ENCODE measurements at places on chromosomes 7 and 10.
A peak's percentile ranks its signal among the peaks of the same experiment; 100 is the strongest.

DNA sequence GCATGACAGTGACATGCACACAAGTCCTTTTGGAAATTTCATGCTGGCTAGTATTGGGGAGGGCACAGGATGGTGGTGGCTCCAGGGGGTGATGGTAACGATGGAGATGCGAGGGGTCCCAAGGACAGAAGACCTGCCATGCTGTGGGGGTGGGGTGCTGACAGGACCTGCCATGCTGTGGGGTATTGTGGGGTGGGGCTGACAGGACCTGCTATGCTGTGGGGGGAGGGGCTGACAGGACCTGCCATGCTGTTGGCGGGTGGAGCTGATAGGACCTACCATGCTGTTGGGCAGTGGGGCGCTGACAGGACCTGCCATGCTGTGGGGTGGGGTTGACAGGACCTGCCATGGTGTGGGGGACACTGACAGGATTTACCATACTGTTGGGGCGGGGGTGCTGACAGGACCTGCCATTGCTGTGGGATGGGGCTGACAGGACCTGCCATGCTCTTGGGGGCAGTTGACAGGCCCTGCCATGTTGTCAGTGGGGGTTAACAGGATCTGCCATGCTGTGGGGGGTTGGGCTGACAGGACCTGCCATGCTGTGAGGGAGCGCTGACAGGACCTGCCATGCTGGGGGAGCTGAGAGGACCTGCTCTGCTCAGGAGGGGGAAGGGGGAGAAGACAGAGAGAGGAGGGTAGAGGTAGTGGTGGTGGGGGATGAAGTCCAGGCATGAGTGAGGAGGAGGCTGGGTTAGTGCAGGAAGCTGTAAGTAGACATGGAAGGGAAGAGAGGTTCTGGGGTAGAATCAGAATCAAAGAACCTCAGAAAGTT lies 36.2 kb upstream of the RET start:
- no peak for DNase-seq

- no peak for DNase-seq
These were observed 33.5 kb upstream of the RHOBTB1 start for GRCh38 chr10:60977161-60978122.

GRCh38 chr10:89278900-89279392 lies 22.9 kb upstream of the IFIT2 start:
- no peak for DNase-seq

DNA sequence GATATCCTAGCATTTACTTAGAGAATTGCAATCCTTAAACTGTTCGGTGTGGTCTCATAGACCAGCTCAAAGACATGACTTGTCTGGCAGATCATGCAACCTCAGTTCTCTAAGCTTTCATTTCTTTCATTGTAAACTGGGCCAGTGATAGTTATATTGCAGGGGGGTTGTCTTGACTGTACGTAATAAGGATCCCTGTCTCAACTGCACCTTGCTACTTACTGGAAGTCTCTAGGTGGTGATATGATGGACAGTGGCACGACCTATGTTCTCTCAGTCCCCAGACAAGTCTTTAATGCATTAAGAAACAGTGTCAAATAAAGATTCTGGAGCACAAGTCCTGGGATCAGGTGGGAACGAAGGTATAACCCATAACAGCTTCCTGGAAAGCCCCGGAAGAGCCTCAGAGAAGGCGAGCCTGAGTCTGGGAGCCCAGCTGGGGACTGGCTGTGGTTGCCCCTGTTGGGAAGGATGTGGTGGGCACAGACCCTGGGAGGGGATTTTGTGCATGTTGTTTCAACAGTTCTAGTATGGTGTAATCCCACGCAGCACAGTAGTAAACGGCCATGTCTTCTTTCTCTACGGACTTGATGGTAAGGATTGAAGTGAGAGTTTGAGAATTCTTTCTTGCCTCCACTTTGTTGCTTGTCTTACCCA lies 26.0 kb upstream of the TARP start:
- DNase-seq, result peak; percentile 71

GRCh38 chr10:12890958-12891357 lies 110.6 kb downstream of the CCDC3 start:
- no peak for DNase-seq

- no peak for DNase-seq
These were observed 18.3 kb downstream of the DGKI start for GRCh38 chr7:137828456-137828855.

DNA sequence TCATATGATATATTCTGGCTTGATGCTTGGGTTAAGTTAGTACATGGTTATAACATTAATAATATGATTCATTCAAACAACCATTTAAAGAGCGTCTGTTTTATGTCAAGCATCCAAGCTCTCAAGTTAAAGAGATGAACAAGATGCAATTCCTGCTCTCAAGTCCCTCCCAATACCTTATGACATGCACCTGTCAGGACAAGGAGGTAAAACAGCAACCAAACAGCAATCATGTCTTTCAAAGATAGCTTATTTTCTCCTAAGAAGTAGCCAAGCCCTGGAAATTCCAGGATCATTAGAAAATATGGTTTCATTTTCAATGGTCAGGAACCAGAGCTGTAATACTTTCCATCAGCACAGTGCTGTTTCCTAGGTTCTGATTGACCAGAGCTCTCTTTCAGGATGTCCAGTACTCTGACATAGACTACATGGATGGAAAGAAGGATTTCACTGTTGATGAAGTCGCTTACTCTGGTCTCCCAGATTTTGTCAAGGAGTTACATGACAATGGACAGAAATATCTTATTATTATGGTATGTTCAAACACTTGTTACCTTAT lies 29.0 kb downstream of the MGAM2 start:
- DNase-seq, result no peak

DNA sequence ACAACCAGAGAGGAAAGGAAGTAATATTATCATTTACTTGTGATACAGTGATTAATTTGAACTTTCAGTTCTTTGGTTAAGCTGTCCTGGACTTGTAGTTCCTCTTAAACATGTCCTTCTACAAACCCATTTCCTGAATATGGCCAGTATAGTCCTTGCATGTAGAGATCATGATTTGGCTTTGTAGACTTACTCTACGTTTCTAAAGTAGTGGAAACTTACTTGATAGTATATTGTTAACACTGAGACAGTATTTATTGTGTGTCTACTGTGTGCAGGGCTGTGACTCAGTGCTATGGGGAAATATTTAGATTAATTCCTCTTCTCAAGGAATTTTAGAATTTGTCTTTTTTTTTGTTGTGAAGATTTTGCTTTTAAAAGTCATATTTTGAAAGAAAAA lies 109.5 kb downstream of the NRF1 start:
- no peak for DNase-seq

- DNase-seq, result no peak
These were observed 96.7 kb upstream of the PDCD4 start for GRCh38 chr10:110775020-110775375.

- DNase-seq, result no peak
These were observed at the start of gene ELFN1 for GRCh38 chr7:1669954-1670893. Gene ELFN1 (plus strand): TSS chr7:1670277. CDS start chr7:1744597, 74,320 bp downstream.

GRCh38 chr7:121005996-121006584 lies 17.6 kb downstream of the CPED1 start:
- no peak for DNase-seq
